T follicular helper cell (primary cell): ENCODE measurements at places on chromosomes 5 and 9.

GRCh38 chr9:88242879-88243278, 104.6 kb upstream of the SPATA31C2 start:
- DNase-seq = no peak

GRCh38 chr5:74624931-74625505, 15.5 kb downstream of the ENC1 start:
- DNase-seq = no peak

- DNase-seq = no peak
These were observed 197.5 kb downstream of the CDK5RAP2 start for GRCh38 chr9:120382453-120382852.

GRCh38 chr9:77661566-77662085, 13.5 kb upstream of the GNA14 start:
- DNase-seq = no peak

DNA sequence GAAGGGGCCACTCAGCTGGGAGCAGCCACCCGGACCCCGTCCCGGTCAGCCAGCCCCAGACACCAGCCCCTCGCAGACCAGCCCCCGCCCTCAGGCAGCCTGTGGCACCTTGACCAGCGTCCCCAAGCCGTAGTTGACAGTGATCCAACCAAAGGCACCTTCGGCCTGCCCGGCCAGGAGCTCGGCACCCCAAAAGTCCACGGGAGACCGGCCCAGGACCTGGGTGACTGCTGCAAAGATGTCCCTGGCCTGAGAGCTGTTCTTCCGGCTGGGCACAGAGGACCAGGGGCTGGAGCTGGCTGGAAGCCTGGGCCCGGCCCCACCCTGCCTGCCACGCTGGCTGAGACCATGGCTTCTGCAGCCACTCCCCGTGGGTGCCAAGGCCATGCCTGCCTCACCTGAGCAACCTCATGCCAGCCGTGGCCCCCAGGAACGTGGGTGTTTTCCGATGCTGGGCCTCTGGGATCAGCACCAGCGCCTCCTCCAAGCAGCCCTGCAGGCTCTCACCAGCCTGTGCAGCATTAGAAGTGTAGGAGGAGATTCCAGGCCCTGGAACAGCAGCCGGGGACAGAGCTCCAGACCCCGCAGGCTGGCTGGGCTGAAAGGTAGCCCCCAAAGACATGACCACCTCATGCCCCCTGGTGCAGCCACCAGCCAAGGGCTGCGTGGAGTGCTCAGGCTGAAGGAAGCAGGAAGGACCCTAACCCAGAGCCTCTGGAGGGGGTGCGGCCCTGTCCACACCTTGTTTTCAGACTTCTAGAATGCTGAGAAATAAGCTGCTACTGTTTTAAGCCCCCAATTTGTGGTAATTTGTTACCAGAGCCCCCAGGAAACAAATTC, 4.2 kb downstream of the ENTPD8 start:
- DNase-seq = no peak

DNA sequence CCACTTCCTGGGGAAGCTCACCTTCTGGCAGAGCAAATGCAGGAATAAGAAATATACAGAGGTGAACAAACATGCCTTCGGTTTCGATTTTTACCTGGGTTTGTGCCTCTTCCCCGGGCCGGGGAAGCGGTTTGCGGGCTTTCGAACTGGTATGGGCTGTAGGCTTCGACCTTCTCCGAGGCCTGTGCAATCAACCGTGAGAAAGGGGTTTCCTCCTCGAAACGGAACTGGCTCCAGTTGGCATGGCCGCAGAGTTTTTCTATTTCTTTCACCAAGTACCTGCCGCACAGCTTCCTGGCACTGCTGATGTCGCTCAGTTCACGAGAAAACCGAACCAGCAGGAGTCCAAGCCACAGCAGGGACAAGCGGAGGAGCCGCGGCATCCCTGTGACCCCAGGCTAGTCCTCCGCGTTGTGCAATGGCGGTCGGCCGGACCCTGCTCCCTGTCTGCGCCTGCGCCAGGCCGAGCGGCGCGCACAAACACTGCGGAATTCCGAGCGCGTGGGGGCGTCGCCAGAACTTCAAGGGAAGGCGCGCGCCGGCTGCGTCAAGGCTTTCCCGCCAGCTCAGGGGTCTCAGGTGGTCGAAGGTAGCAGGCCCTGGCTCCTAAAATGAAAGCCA, at the start of gene INSL6:
Gene INSL6, minus strand, starts transcription at position 420 of the 621 bp plus-strand sequence. Its CDS starts 37 bp downstream, at position 383.
- no peak for DNase-seq

- no peak for DNase-seq
These were observed 323.3 kb downstream of the GADD45G start for GRCh38 chr9:89928106-89928505.

- no peak for DNase-seq
These were observed 35.2 kb upstream of the ADAMTS2 start for GRCh38 chr5:179380211-179381035.

- DNase-seq = no peak
These were observed 89.7 kb upstream of the CDKN2B start for GRCh38 chr9:22098643-22099332.

DNA sequence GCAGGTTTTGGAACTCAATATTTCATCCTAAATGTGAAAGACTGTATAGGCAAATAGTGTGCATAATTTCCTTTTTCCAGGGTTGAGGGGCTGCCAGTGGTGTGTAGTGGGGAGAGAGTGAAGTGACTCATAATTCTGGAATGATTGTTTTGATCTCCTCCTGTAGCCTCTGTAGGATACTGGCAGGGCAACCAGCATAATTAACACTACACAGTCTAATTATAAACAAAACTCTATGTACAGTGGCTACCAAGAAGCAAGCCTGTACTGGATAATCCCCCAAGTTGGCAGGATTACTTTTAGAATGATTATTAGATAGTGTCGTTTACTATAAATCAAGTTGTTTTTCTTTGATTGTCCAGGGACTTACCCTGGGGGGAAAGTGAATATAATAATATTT, 32.2 kb downstream of the LNPEP start:
- no peak for DNase-seq

DNA sequence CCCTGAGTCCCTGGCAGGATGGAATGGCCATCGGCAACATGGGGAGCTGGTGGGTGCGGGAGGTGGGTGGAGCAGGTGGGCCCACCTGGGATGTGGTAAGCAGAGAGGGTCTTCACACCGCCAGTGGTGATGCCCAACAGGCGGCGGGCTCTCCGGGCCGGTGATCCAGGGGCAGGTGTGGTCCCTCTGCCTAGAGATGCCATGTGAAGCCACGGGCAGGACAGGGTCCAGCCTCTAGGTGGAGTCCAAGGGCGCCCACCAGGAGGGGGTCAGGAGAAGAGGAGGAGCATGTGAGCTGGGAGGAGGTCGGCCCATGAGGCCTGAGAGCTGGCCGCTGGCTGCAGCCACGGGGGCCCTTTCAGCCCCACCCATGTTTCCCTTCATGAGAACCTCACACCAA, 221.1 kb downstream of the FANCC start:
- no peak for DNase-seq

- DNase-seq = no peak
These were observed 109.4 kb downstream of the ANKRD55 start for GRCh38 chr5:56123531-56124243.
